ENCODE measurements at places on chromosomes 4 and X.

- no peak overlapping the region for H3K27ac ChIP-seq
- no peaks in the 10 kb centered on the region for H3K27me3 ChIP-seq
- DNase-seq, result no peak
- H3K36me3 ChIP-seq, result no peaks in the 10 kb centered on the region
Observed at GRCh38 chr4:110183643-110184042, 14.8 kb downstream of the ELOVL6 start.

DNA sequence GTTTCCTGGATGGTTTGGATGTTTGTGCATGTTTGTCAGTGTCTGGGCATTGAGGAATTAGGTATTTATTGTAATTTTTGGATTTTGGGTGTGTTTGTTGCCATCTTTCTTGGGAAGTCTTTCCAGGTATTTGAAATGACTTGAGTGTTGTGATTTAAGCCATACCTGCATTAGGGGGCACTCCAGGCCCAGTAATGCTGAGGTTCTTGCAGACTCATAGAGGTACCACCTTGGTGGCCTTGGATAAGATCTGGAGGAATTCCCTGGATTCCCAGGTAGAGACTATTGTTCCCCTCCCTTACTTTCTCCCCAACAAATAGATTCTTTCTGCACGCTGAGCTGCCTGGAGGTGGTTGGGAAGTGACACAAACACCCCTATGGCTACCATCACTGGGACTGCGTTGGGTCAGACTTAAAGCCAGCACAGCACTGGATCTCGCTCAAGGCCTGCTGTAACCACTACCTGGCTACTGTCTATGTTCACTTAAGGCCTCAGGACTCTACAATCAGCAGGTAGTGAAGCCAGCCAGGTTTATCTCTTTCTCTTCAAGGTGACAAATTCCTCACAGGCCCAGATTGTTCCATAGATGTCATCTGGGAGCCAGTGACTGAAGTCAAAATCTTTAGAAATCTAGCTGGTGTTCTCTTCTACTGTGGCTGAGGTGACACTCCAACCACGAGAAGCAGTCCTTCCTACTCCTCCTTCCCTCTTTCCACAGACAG, 643.6 kb downstream of the PDHA2 start:
- no peak overlapping the region for H3K4me3 ChIP-seq
- H3K36me3 ChIP-seq, result no peaks in the 10 kb centered on the region
- no peak overlapping the region for H3K27ac ChIP-seq
- no peaks in the 10 kb centered on the region for H3K27me3 ChIP-seq
- H3K4me1 ChIP-seq, result no peaks in the 10 kb centered on the region

- H3K36me3 ChIP-seq, result no peaks in the 10 kb centered on the region
- H3K4me1 ChIP-seq, result peaks cover 4% of the 10 kb centered on the region
- no peaks in the 10 kb centered on the region for H3K27me3 ChIP-seq
- H3K27ac ChIP-seq, result no peak overlapping the region
- no peak overlapping the region for H3K4me3 ChIP-seq
- no peak for DNase-seq
Observed at GRCh38 chr4:159232465-159233106, 129.7 kb downstream of the RAPGEF2 start.

GRCh38 chr4:163180090-163180489, 13.4 kb upstream of the NAF1 start:
- H3K36me3 ChIP-seq, result no peaks in the 10 kb centered on the region
- no peak overlapping the region for H3K27ac ChIP-seq
- no peaks in the 10 kb centered on the region for H3K4me1 ChIP-seq
- H3K4me3 ChIP-seq, result no peak overlapping the region

- no peak overlapping the region for H3K4me3 ChIP-seq
- H3K4me1 ChIP-seq, result peaks cover 10% of the 10 kb centered on the region
- H3K27me3 ChIP-seq, result no peaks in the 10 kb centered on the region
- no peaks in the 10 kb centered on the region for H3K36me3 ChIP-seq
Observed at GRCh38 chr4:38365261-38365660, 298.7 kb upstream of the KLF3 start.

- H3K4me1 ChIP-seq, result peaks cover 6% of the 10 kb centered on the region
- H3K27ac ChIP-seq, result no peak overlapping the region
- no peak overlapping the region for H3K4me3 ChIP-seq
- DNase-seq, result no peak
Observed at GRCh38 chr4:99091216-99091575, 2.6 kb upstream of the ADH5 start.

GRCh38 chr4:38223306-38223705, 263.1 kb downstream of the PTTG2 start:
- H3K4me3 ChIP-seq, result no peak overlapping the region
- DNase-seq, result no peak
- no peak overlapping the region for H3K27ac ChIP-seq
